ENCODE measurements at places on chromosomes 3 and 15.

DNA sequence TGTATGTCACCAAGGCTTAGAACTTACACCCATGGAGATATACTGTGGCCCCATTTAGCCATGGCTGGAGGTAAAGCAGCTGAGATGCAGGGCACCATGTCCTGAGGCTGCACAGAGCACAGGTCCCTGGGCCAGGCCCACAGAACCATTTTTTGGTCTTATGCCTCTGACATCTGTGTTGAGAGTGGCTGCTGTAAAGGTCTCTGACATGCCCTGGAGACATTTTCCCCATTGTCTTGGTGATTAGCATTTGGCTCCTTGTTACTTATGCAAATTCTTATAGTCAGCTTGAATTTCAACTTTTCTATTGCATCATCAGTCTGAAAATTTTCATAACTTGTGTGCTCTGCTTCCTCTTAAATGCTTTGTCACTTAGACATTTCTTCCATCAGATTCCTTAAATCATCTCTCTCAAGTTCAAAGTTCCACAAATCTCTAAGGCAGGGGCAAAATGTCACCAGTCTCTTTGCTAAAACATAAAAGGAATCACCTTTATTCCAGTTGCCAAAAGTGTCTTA, 701.3 kb downstream of the EPHA3 start:
- H3K4me1 ChIP-seq, result no peaks in the 10 kb centered on the region
- H3K4me3 ChIP-seq, result no peak overlapping the region
- H3K27ac ChIP-seq, result no peak overlapping the region
- no peaks in the 10 kb centered on the region for H3K27me3 ChIP-seq
- DNase-seq, result no peak

- no peak overlapping the region for H3K4me3 ChIP-seq
- H3K36me3 ChIP-seq, result no peaks in the 10 kb centered on the region
- DNase-seq, result no peak
- H3K27ac ChIP-seq, result no peak overlapping the region
- H3K27me3 ChIP-seq, result no peaks in the 10 kb centered on the region
- no peaks in the 10 kb centered on the region for H3K4me1 ChIP-seq
Observed at GRCh38 chr3:140571836-140572235, 106.0 kb upstream of the TRIM42 start.

GRCh38 chr3:43786102-43786501, 95.4 kb downstream of the ABHD5 start:
- no peak overlapping the region for H3K27ac ChIP-seq
- H3K4me1 ChIP-seq, result no peaks in the 10 kb centered on the region
- H3K27me3 ChIP-seq, result no peaks in the 10 kb centered on the region
- no peak for DNase-seq
- no peak overlapping the region for H3K4me3 ChIP-seq
- no peaks in the 10 kb centered on the region for H3K36me3 ChIP-seq

DNA sequence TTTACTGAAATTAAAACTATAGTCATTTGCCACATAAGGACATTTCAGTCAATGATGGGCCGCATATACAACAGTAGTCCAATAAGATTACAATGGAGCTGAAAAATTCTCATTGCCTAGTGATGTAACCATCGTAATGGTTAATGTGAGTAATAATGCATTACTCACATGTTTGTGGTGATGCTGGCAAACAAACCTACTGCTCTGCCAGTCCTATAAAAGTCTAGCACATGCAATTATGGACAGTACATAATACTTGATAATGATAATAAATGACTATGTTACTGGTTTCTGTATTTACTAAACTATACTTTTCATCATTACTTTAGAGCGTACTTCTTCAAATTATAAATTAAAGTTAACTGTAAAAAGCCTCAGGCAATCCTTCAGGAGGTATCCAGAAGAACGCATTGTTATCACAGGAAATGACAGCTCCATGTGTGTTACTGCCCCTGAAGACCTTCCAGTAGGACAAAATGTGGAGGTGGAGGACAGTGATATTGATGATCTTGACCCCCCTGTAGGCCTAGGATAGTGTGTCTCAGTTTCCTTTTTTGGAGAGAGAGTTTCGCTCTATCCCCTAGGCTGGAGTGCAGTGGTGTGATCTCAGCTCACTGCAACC, 102.7 kb downstream of the ATP1B3 start:
- no peak overlapping the region for H3K27ac ChIP-seq
- H3K27me3 ChIP-seq, result no peaks in the 10 kb centered on the region
- H3K4me3 ChIP-seq, result no peak overlapping the region
- peaks cover 41% of the 10 kb centered on the region for H3K36me3 ChIP-seq
- H3K4me1 ChIP-seq, result no peaks in the 10 kb centered on the region
- DNase-seq, result no peak

- no peak overlapping the region for H3K27ac ChIP-seq
- no peaks in the 10 kb centered on the region for H3K36me3 ChIP-seq
- DNase-seq, result no peak
- H3K4me3 ChIP-seq, result no peak overlapping the region
- H3K27me3 ChIP-seq, result no peaks in the 10 kb centered on the region
Observed at GRCh38 chr3:126300761-126301481, 56.3 kb downstream of the KLF15 start.

DNA sequence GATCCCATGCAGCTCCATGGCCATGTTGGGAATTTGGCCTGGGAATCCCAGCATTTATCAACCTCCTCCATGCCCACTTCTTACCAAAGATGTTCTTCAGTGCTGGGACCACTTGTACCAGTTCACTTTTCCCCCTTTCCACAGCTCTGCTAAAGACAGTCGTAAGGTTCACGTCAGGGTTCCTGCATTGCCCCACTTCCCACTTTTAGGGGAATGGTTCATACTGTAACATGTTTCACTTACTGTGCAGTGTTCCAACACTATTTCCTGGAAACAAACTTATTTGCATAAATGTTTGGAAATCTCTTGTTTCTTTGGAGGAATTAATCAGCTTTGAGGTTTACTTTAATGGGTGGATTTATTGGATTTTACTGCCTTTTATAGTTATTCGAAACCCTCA, 17.0 kb downstream of the APH1B start:
- no peaks in the 10 kb centered on the region for H3K27me3 ChIP-seq
- no peak overlapping the region for H3K4me3 ChIP-seq
- H3K36me3 ChIP-seq, result 0 out of 2 replicates have a peak, but pooled peaks cover 2% of the 10 kb centered on the region

DNA sequence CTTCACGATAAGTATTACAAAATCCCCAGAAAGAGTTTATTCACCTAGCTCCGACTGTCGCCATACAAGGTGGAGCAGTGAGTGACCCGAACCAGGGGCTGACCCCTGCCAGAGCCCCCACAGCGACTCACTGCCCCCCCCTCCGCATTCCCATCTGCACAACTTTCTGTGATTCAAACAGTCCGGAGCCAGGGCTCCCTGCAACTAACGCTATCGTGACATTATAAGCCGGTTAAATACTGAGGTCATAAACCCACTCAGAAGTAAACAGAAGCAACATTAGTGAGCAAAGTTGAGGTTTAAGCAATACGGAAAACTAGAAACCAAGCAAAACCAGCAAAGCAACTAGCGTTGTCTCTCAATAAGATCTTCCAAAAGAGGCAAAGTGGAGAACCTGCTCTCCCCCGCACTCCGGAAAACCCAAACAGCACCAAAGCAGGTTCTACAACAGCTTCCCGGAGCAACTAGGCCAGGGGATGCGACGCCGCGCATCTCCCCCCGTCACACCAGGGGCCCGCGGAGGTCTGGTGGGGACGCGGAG, 642 bp downstream of the SCAP start:
- H3K27ac ChIP-seq, result 0 out of 2 replicates have a peak overlapping the region, but pooled peaks have one; percentile 21
- no peaks in the 10 kb centered on the region for H3K36me3 ChIP-seq
- no peak for DNase-seq
- peak overlapping the region; percentile 93 for H3K4me3 ChIP-seq

DNA sequence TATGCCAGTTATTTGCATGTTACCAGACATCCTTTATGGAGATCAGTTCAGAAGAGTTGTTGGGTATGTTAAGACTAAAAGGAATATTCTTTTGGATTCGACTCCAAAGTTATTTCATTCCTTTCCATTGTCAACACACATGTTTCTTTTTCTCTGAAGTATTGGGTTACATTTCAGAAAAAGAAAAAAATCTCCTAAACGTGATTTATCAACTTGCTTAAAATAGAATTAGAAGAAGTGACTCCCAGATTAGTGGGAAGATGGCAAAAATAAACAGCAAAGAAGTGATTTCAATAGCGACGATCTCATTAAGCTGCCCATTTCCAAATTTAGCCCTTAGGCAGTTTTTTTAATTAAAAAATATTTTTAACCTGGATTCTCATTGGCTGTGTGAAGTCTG, 85.4 kb downstream of the TIGIT start:
- H3K27me3 ChIP-seq, result no peaks in the 10 kb centered on the region
- H3K4me1 ChIP-seq, result peaks cover 22% of the 10 kb centered on the region
- peak overlapping the region; percentile 65 for H3K27ac ChIP-seq
- H3K36me3 ChIP-seq, result peaks cover 3% of the 10 kb centered on the region
- no peak for DNase-seq
- H3K4me3 ChIP-seq, result no peak overlapping the region

DNA sequence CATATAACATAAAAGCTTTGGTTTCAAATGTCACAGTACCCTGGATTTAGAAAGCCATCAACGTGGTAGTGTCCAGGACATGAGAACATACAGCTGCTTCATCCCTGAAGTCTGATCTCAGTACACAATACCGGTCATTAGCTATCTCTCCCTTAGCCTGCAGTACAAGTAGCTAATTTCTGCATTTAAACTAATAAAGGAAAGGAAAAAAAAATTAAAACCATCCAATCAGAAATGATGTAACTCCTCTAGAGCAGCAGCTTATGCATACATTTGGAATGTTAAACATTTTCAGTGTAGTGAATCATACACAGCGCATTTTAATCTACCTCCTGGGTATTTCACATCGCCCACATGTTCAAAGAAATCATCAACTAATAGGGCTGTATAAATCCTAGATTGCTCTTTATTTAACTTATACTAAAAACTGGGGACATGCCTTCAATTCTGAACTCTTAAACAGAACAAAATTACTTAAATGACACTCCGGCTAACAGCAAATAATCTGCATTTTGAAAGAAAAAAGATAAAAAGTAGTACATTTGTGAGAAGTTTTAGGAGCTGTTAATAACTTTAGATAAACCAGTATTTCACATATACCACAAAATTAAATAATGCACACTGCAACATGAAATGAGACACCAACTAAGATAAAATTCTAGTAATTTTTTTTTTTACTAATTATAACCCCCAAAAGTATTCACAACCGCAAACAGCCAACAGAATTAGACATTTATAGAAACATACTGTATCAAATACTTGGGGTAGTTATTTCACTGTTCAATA, 3.7 kb downstream of the IGF2BP2 start:
- peak; percentile 66 for DNase-seq
- peak overlapping the region; percentile 94 for H3K4me3 ChIP-seq
- H3K4me1 ChIP-seq, result peaks cover 24% of the 10 kb centered on the region
- peak overlapping the region; percentile 92 for H3K27ac ChIP-seq
- H3K27me3 ChIP-seq, result no peaks in the 10 kb centered on the region

GRCh38 chr15:63514531-63514943, 10.1 kb downstream of the USP3 start:
- DNase-seq, result no peak
- no peaks in the 10 kb centered on the region for H3K4me1 ChIP-seq
- H3K27me3 ChIP-seq, result no peaks in the 10 kb centered on the region

DNA sequence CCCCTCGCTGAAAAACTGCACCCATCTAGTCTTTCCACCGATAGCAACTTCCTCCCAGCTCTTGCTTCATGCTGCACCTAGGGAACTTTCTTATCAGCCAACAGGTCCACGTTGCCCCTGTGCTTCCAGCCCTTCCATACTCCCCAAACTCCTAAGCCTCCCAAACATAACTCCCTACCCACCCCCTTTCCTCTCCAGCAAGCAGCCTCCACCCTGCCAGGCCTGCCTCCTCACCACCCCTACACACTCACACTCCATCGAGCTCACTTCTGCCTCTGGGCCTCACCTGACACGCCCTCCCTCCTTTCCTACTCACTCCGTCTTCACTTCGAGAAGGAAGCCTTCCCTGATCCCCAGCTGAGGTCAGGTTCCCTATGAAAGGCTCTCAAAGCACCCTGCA, 8.1 kb downstream of the INSYN1 start:
- no peaks in the 10 kb centered on the region for H3K36me3 ChIP-seq
- no peak overlapping the region for H3K27ac ChIP-seq
- 0 out of 2 replicates have a peak, but pooled peaks cover 6% of the 10 kb centered on the region for H3K4me1 ChIP-seq
- 0 out of 2 replicates have a peak, but pooled peaks cover 3% of the 10 kb centered on the region for H3K27me3 ChIP-seq

GRCh38 chr3:16390581-16390980, 122.9 kb downstream of the RFTN1 start:
- no peaks in the 10 kb centered on the region for H3K27me3 ChIP-seq
- DNase-seq, result no peak
- H3K27ac ChIP-seq, result no peak overlapping the region
- H3K4me1 ChIP-seq, result no peaks in the 10 kb centered on the region

- H3K4me3 ChIP-seq, result no peak overlapping the region
- no peaks in the 10 kb centered on the region for H3K4me1 ChIP-seq
- H3K36me3 ChIP-seq, result no peaks in the 10 kb centered on the region
- H3K27ac ChIP-seq, result no peak overlapping the region
- H3K27me3 ChIP-seq, result no peaks in the 10 kb centered on the region
Observed at GRCh38 chr3:2512881-2513280, 414.2 kb downstream of the CNTN4 start.

Measured in SJCRH30 (cell line).